ENCODE measurements at places on chromosomes 16 and 17.

DNA sequence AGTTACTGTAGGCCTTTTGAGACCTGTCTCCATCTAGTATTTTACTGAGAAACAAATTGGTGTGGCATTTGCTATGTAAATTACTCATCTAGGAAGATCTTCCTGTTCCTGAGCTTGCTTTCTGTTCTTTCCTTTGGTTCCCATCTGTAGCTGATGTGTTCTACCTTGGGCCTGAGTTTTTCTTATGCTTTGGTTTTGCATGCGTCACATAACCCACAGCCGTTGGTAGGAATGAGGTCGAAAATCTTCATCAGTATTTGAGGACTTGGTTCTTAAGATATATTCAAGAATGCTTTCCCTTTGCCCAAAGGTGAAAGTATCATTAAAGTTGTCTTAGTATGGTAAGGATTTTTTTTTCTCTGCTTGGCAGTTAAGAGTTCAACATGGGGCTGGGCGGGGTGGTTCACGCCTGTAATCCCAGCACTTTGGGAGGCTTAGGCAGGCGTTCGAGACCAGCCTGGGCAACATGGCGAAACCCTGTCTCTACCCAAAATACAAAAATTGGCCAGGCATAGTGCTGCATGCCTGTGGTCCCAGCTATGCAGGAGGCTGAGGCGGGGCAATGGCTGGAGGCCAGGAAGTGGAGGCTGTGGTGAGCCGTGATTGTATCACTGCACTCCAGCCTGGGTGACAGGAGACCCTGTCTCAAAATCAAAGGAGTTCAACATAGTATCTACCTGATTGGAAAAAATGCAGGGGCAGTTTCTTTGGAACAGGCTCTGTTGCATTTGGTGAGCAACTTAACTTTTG lies 28.8 kb downstream of the IST1 start:
- no peak for DNase-seq

DNA sequence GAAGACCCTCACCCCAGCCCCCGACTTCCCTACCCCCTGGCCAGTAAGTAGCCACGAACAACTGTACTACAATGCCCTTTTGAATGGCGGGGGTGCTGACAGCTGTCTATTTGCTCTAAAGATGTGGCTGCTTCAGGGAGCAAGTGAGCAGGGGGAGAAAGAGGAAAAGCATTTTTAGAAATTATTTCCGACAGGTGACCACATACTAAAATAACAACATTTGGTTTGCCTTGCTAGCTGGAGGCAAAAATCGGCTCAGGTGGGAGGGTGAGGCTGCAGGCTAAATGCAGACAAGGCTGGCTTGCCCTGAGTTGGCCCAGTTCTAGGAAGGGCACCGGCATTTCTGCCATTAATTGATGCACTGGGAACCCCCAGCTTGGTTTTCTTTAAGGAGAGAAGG lies 188.5 kb downstream of the XYLT1 start:
- no peak for DNase-seq

DNA sequence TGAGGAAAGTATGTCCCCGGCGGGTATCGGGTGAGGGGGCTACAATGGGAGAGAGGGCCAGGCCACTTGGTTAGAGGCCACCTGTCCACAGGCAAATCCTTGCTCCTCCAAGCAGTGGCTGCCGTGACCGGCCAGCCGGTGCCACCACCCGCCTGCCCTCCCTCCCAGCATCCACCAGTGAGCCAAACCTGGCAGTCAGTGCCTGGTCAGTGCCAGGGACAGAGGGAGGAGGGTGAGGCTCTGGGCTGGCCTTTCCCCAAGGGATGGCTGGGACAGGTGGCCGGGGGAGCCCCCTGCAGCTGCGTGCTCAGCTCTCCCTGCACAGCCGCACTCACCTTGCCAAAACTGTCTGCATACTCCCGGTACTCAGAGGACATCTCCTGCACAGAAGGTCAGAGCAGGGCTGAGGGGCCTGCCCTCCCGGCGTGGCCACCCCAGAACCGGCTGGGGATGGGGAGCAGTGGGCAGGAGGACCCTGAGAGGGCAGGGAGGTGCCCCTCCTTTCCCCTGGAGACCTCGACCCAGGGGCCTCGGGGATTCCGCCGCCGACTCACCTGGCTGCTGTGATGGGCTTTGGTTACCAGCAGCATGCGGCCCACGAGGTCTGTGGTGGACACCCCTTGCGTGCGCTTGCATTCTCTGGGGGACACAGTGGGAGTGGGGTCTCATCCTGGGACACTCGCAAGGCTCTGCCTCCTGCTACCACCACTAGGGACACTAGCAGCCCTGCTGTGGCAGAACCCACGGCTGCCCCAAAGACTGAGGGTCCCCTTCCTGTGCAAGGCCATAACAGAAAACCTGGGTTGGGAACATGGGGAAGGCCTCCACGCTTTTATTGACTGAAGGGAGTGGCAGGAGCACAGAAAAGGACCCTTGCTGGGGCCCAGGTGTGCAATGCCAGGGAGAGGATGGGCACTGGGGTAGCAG lies 3.7 kb downstream of the PCYT2 start:
- no peak for DNase-seq

DNA sequence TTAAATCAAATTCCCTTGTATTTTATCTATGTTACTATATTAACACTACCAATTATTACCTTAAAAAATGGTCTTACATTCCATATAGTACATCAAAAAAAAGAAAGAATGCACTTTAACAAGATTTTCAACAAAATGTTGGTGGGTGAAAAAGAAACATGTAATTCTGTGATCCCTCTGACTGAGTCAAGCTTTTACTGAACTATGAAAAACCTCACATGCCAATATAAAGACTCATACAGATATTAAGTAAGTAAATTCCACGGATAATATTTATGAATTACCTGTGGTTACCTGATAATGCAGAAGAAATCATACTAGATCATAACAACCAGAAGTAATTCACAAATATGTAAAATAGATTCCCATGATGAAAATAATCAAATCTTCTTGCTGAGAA lies 12.4 kb downstream of the COIL start:
- DNase-seq = no peak

- DNase-seq = no peak
These were observed 143.2 kb downstream of the IRX5 start for GRCh38 chr16:55073830-55074229.

- no peak for DNase-seq
These were observed 7.3 kb downstream of the C16orf86 start for GRCh38 chr16:67673712-67674580.

DNA sequence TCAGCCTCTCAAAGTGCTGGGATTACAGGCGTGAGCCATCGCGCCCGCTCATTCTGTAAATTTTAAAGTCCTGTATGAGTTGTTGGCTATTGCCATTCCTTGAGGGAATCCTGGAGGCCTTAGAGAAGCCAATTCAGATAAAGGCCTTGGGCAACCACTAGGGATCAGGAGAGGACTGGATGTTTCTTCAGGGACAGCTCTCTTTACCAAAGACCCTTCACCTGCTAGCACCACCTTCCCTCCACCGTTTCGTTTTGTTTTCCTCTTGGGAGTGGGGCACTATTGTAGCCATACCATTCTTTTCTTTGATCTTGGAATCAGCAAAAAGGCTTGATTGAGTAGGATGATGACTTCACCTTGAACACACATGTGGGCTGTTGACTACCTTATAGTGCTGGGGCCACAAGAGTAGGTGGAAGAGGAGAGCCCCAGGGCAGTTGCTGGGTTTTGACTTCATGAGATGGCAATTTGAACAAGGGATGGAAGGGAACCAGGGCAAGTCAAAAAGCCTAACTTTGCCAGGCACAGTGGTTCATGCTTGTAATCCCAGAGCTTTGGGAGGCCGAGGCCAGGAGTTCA lies 7.0 kb upstream of the ANKRD40CL start:
- no peak for DNase-seq

- no peak for DNase-seq
These were observed 15.7 kb upstream of the RNF43 start for GRCh38 chr17:58432806-58433573.

DNA sequence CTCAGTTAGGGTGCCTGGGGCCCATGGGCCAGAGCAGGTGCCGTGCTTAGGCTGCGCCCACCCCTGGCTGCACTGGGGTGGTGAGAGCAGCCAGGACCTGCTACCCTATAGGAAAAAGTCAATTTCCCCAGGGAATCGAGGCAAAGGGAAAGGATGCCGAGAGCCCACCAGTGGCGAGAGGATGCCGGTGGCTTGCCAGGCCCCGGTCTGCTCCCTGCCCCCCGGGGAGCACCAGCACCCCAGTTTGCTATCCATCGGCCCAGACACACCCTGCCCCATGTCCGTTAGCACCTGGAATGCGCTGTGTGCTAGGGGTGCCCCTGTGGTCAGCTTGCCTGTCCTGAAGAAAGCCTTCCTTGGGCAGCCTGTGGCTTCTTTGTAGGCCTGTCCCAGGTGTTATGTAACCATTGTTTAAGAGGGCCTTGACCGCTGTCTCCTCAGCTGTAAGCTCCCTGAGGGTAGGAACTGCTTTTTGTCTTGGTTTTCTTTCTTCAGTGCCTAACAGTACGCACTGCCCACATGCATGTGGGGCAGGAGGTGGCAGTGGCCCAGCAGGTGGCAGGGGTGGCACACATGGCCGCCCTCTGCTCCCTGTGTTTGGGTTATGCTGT lies 40.8 kb downstream of the NT5M start:
- DNase-seq = no peak

DNA sequence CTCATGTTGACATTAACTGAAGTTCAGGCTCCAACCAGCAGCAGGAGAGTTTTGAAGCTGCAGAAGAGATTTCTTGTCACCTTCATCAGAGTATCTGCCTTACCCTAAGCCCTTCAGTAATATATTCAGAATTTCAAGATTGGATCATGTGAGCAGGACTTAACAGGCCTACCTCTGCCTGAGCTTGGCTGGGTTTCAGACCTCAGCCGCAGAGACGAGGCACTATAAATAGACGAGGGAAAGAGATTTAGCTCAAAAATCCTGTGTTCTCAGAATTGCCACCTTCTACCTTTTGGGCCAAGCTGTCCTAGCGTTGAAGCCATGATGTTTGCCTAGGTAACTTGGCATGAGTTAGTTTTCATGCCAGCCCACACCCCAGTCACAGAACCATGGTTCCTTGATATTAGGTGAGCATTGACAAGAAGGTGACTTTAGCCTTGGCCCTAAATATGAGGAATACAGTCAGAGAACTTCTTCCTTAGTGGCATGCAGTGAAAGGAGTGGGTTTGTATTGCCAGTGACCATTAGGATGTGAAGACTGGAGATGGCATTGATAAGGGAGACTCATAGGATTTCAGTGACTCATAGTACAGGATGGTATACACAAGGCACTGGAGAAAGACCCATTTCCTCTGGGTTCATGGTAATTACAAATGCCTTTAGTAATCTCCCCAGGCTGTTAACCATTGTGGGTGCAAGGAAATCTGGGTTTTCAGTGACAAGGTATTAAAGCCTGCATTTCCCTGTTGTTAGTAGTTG lies 224.3 kb downstream of the MSI2 start:
- no peak for DNase-seq

GRCh38 chr17:7183433-7184090 lies 4.4 kb upstream of the ASGR1 start:
- DNase-seq = no peak

DNA sequence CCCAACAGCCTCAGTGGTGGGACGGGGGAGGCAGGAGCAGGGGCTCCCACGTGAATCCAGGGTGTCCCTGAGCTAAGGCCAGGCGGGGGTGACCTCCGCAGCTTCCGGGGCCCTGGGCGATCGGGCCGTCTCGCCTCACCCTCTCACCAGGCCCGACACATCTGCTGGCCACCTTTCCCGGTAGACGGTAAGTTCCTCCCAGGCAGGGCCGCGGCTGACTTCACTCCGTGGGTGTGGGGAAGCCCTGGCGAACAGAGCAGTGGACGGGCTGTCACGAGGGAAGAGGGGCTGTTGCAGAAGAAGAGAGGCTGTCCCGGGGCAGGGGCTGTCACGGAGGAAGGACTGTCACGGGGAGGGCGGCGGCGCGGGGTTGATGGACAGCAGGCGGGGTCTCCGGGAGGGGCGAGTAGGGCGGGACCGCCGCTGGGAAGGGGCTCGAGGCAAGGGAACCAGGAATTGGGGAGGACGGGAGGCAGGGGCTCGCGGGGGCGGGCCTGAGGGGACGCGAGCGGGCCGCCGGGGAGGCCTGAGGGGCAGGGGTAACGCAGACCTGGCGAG lies 498 bp downstream of the PKMYT1 start:
- peak; percentile 62 for DNase-seq

DNA sequence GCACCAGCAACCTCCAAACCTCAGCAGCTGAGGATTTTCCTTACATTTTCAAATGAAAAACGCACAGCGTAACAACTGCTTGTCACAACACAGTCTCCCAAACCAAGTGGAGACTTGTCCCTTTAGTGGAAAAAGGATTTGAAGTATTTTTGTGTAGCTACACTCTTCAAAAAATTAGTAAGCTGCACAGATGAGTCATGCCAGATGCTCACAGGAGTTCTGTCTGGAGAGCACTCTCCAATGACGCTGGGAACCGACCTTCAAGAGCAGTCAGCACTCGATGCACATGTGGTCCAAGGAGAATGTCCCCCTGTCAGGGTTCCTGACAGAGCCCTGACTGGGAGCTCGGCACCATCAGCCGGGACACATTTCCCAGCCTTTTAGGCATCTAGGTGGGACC lies 39.8 kb downstream of the MAP1LC3B start:
- no peak for DNase-seq

- peak; percentile 24 for DNase-seq
These were observed 254.6 kb downstream of the HS3ST3A1 start for GRCh38 chr17:13346996-13347762.

GRCh38 chr17:3974980-3975379 lies 10.7 kb upstream of the ATP2A3 start:
- DNase-seq = no peak

GRCh38 chr16:23608194-23608593 lies 12.1 kb upstream of the NDUFAB1 start:
- DNase-seq = no peak

DNA sequence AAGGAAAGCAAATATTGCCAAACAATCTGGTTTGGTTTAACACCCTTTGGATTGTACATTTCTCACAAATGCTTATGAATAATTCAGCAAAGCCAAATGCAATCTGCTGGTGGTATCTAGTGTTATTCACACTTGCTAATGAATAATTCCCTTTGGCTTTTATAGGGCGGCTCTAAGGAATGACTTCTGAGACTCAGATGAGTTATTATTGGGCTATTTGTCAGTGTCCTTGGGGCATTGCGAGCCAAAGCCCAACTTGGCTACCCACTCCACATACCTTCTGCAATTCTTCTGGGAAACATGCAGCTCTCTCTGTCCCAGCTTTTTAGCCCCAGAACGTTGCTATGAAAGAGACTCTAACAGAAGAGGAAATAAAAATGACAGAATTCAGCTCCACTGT lies 41.1 kb downstream of the FTO start:
- DNase-seq = no peak
